ENCODE measurements at places on chromosomes 2 and 18.

DNA sequence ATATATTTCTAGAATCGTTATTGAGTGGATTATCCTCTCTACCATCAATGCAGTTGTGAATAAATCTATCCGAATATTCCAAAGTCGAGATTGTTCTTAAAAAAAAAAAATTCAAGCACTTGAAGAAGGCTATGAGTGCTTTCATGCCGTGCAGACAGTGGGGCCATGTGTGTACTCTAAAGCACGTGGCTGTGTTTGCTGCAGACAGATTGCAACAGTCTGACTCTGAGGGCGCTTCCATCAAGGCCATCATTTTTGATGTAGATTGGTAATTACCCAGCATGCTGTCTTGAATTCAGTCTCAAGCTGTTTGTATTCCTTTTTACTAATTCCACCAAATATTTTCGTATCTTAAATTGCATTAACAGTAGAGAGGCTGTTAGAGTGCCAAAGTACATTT is 325.9 kb upstream of the LINC00305 start:
- DNase-seq = no peak

DNA sequence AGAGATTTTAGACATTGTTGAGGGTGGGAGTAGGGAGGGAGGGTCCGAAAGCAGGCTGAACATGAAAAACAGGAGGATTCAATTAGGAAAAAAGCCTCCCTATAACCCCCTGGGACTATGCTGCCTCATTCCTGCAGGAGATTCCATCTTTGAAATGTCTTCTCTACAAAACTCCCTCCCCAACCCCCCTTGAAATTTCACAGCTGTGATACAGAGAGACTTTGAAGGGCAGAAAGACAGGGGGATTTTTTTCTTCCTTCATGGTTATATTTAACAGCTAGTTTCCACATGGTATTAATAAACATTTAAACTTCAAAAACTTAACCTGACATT is 57.6 kb downstream of the TRIB2 start:
- DNase-seq = no peak

DNA sequence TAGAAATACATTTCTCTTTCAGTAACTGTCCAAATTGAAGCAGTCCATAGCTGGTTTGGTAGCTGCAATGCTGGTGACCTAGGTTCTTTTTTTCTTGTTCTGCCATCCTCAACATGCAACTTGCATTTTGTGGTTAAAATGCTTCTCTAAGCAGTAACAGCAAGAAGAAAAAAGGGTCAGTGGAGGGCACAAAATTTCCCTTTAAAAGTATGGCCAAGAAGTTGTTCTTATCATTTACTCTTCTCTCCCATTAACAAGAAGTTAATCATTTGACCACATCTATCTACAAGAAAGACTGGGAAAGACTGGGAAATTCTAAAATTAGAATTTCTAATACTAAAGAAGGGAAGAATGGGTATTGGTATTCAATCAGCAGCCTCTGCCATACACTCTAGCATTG is 569.9 kb downstream of the CPS1 start:
- DNase-seq = no peak

- no peak for DNase-seq
Observed at GRCh38 chr18:6256521-6256920, 158.2 kb downstream of the L3MBTL4 start.

GRCh38 chr18:48829443-48830149 is 121.2 kb downstream of the SMAD7 start:
- no peak for DNase-seq

DNA sequence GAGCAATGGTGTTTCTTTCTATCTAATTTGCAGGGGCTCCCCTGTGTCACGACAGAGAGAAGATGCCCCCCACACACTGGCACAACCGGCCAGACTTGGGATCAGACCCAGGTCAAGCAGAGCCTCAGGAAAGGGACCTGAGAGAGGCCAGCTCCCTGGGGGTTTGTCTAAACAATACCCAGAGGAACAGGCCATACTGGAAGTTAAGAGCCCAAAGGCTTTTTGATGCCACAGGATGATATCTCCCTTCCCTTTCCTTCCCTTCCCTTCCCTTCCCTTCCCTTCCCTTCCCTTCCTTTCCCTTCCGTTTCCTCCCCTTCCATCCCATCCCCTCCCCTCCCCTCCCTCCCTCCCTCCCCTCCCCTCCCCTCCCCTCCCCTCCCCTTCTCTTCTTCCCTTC is 139.2 kb downstream of the ARL4C start:
- DNase-seq = no peak

DNA sequence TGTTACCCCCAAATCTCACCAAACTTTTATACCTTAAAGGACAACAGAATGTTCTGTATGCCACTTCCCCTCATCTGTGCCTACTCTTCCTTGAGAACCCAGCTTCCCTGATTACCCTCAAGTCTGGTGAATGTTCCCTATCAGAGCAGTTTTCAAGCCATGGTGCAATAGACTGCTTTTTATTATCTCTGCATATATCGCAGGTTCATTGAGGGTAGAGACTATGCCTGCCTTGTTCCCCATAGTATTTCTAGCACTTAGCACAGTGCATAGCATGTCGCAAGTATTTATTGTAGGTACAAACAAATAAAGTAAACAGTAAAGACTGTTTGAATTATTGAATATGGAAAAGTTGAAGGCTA is 146.6 kb downstream of the HAUS1 start:
- no peak for DNase-seq

- peak; percentile 17 for DNase-seq
Observed at GRCh38 chr2:23589739-23590138, 204.8 kb downstream of the KLHL29 start.

- DNase-seq = peak; percentile 86
Observed at GRCh38 chr2:240433973-240434727, 1.3 kb upstream of the GPC1 start.

DNA sequence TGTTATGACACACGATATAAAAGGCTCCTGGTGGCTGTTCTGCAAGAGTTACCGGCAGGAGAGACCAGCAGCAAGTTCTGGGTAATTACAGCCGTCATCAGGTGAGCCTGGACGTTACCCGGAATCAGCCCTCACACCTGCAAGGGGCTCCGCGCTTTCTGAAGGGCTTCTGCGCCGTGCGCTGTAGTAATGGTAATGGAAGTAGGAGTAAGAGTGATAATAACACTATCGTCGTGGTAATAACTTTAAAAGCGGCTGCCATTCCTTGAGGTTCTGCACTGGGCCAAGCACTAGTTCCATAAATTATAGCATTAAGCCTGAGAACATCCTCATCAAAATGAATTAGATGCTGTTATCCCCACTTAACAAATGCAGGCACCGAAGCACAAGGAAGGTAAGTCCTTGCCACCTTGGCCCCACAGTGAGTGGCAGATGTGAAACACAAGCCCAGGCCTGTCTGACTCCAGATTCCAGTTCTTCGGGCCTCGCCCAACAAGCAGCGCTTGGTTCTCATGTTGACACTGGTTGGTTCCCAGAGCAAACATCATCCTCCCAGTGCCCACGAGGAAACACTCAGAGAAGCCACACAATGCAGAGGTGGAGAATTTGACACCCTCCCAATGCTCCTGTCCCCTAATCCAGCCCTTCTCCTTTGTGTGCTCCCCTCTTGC is 205.2 kb downstream of the EIPR1 start:
- no peak for DNase-seq
